ENCODE measurements at places on chromosomes 3 and 15.
A peak's percentile ranks its signal among the peaks of the same experiment; 100 is the strongest.

GRCh38 chr3:158846803-158847451 is 45.1 kb downstream of the MFSD1 start:
- DNase-seq, result no peak

- DNase-seq, result no peak
Observed at GRCh38 chr3:180284331-180285110, 247.8 kb upstream of the PEX5L start.

- DNase-seq, result peak; percentile 77
Observed at GRCh38 chr3:45938864-45939263, 4.4 kb upstream of the CXCR6 start.

GRCh38 chr3:108296239-108296638 is at the start of gene HHLA2:
Gene HHLA2 (plus strand): TSS chr3:108296548. CDS start chr3:108351814, 55,266 bp downstream.
- DNase-seq, result no peak

- no peak for DNase-seq
Observed at GRCh38 chr3:111107662-111108035, 36.0 kb downstream of the NECTIN3 start.

GRCh38 chr15:101652098-101652785 is at the start of gene TM2D3:
Gene TM2D3 (minus strand): TSS chr15:101652381. CDS start chr15:101652361, 20 bp downstream.
- DNase-seq, result peak; percentile 89

DNA sequence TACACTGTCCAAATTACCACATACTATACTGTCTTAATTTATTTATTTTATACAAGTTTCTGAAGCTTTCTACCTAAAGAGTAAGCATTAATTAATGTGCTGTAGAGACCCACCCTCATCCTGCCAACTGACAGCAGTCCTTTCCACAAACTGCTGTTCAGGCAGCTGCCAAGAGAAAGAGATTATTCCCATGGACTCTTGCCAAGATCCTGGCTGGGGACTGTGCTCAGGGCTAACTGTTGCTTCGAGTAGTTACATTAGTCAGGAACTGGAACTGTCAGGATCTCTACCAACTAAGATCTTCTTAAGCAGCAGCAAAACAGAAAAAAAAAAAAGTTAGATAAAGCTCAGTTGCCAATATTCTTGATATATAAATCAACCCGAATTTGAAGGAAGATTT is 398.8 kb downstream of the MECOM start:
- DNase-seq, result no peak

- no peak for DNase-seq
Observed at GRCh38 chr3:139414608-139415224, 25.3 kb upstream of the COPB2 start.

GRCh38 chr3:36175916-36176461 is 204.3 kb upstream of the STAC start:
- no peak for DNase-seq

- no peak for DNase-seq
Observed at GRCh38 chr3:12138044-12138443, 20.7 kb downstream of the TIMP4 start.

DNA sequence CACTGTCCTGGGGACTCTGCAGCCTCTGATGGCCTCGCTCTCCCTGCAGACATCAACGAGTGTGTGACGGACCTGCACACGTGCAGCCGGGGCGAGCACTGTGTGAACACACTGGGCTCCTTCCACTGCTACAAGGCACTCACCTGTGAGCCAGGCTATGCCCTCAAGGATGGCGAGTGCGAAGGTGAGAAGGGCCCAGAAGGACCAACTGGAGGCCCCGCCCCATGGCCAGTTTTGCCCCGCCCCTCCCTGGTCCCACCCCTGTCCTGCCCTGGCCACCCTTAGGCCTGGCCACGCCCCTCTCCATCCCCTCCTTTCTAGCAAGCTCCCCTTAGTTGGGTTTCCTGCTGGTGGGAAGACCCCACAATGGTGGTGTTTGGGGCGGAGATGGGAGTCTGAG is 77.5 kb downstream of the FBLN2 start:
- DNase-seq, result no peak

DNA sequence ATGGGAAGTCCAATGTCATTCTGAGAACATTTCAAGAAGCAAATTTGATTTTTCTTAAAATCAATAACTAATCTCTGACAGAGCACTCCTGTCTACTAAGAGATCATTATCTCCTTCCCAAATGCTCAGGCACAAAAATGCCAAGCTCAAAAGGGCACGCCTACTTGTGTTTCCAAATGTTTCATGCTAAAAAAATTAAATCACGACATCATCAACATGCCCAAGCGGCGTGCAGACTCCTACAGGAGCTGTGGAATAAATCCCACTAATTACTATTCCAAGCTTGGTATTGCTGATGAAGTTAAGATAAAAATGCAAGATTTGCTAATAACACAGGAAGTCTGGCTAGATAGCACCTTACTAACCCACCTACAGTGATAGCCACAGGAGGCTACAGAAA is 140.8 kb downstream of the OSBPL10 start:
- DNase-seq, result no peak

DNA sequence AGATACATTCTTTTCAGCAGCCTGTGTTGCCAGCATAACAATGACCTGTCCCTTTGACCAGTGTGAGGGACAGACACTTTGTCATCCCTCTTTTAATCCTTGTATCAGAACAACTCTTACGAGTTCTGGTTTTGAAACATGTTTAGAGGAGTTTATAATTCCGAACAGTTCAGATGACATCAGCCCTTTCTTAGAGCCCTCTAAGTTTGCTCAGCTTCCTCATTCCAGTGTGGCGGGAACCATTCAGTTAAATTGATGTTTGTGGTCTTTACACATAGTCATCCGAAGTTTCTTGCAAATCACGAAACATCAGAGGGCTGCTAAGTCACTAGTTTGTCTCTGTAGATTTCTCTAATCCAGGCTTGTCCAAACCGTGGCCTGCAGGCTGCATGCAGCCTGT is 102.5 kb downstream of the AKAP13 start:
- DNase-seq, result no peak

DNA sequence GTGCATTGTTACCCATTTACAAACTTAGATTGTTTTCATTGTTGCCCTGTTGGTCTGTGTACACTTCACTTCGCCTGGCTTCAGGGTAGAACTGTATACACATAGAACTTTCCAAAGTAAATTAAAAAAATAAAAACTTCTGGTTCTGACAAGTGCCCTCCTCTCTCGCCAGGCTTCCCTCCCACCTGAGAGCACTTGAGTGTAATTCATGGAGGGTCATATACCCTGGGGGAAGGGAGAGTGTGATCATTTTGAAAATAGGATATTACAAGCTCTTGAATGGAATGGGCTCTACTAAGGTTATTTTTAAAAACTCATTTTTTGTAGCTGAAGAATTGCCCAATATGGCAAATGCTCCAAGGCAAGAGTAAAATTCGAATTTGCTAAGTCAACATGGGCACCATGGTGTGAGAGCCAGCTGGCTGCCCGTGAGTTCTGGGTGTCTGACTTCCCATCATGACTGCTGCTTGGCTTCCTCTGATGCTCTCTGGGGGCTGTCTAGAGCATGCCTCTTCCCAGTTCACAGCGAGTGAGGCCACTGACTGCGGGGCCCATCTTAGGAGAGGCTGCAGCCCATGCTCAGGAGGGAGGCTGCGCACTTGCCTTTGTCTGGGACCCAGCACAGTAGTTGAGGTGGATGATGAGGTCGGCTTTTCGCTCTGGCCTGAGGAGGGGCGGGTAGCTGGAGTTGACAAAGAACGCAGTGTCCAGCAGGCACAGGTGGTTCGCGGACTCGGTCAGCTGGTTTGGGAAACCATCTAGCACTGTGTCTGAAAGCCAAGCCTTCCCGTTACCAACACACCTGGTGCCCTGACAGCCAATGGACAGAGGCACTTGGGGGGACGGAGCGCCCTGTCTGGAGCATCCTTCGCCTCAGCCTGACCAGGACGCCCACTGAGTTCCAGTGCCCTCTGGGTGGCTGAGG is 13.1 kb upstream of the EHD4 start:
- no peak for DNase-seq

GRCh38 chr3:125151916-125152315 is 60.6 kb downstream of the SLC12A8 start:
- no peak for DNase-seq

Measured in stimulated activated CD8-positive, alpha-beta memory T cell treated with anti-CD3 and anti-CD28 coated beads, Interleukin-7, amount 100 ng/mL, for 1 hour (primary cell).